Liver (tissue), 10 donors: ENCODE measurements at places on chromosomes 6 and 20. TPM values are rescaled to one million over a fixed set of nuclear protein-coding genes. Genes with fewer than 3 reads are reported as not detected.

DNA sequence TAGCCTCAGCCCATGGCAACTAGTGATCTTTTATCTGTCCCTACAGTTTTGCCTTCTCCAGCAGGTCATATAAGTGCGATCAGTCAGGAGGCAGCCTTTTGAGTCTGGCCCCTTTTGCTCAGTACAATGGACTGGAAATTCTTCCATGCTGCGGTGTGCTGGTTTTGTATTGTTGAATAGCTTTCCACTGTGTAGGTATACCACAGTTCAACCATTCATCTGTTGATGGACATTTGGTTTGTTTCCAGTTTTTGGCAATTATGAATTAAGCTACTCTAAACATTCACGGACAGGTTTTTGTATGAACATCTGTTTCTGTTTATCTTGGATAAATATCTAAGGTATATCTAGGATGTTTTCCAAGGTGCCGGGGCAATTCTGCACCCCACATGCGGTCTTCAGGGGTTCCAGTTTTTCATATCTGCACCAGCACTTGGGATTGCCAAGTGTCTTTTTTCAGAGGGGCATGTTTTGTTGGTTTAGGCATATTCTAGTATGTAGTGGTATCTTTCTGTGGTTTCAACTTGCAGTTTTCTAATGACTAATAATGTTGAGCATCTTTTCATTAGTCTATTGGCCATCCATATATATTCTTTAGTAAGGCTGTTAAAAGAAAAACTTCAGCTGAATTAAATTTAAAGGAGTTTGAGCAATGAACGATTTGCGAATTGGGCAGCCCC is 141.0 kb downstream of the TFAP2C start:
- no peak for DNase-seq

DNA sequence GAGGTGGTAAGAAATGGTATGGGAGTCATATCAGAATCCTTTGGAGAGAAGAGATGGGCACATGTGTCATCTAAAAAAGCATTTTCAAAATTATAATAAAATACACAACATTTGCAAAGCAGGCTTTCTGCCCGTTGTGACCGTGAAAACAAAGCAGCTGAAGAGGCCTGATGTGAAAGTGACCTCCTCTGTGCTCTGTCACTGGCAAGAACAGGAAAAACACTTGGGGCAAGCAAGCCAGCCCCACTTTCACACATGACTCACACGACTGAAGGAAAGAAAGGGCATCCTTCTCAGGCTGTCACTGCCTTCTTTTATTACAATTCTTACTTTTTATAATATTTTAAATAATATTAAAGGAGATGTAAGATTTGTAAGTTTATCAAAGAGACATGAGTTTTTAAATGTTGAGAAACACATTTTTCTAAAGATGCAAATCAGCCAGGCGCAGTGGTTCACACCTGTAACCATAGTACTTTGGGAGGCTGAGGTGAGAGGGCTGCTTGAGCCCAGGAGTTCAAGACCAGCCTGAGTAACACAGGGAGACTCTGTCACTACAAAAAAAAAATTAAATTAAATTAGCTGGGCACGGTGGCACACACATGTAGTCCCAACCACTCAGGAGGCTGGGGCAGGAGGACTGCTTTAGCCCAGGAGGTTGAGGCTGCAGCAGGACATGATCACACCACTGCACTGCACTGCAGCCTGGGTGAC is 143.7 kb downstream of the BTBD9 start:
- no peak for DNase-seq

- DNase-seq = no peak
Observed at GRCh38 chr6:145003145-145003544, 718.0 kb downstream of the UTRN start.

- DNase-seq = no peak
Observed at GRCh38 chr20:58875111-58875510, 22.6 kb downstream of the GNAS start.

DNA sequence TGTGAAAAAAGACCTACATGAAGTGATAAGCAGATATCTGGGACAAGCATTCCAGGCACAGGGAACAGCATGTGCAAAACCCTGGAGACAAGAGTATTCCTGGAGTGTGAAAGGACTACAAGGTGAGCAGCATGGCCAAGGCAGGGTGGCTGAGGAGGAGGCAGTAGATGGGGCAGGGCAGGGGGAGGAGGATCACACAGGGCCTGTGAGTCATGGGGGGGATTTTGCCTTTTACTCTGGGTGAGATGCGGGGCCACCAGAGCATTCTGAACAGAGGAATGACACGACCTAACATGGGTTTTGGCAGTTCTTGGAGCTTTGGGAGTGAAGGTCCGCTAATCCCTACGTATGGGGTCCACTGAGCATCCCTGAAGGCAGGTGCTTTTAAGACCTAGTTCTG is 69.8 kb upstream of the CCN6 start:
- no peak for DNase-seq

CAGE1 gene
- total RNA-seq = 0.08 TPM

BPIFB1 gene
- 0.08 TPM for total RNA-seq

CSNK2A1 gene
- 60.3 TPM for total RNA-seq
